Stomach (tissue), 19 donors: ENCODE measurements at places on chromosomes 12 and 14. TPM values are rescaled to one million over a fixed set of nuclear protein-coding genes. Genes with fewer than 3 reads are reported as not detected.

DNA sequence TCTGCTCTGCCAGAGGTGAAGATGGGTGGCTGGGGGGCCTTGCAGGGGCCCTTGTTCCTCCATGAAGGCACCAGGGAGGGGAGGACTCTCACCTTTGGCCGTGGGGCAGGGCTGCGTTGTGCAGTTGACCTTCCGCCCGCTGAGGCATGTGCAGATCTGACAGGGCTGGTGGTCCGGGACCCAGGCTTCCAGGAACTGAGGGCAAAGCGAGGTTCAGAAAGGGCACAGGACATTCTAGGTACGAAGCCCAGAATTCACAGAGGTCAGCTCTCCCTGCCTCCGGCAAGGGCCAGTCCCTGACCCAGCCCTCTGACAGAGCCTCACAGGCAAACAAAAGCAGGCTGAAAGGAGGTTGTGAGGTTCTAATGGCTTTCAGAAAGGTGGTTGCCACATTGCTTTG lies 40.4 kb upstream of the ANO2 start:
- no peak for DNase-seq

- no peak for DNase-seq
These were observed 48.6 kb upstream of the RHOJ start for GRCh38 chr14:63155511-63156185.

DNA sequence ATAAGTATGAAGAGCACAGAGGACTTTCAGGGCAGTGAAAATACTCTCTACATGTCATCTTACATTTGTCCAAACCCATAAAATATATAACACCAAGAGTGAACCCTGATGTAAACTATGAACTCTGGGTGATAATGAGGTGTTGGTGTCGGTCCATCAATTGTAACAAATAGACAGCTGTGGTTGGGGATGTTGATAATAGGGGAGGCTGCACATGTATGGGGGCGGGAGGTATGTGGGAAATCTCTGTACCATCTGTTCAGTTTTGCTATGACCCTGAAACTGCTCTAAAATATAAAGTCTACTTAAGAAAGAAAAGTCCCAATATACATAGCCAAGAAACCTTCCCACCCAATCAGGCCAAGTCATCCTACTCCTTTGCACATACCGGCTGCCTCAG lies 88.5 kb downstream of the GPR135 start:
- no peak for DNase-seq

DNA sequence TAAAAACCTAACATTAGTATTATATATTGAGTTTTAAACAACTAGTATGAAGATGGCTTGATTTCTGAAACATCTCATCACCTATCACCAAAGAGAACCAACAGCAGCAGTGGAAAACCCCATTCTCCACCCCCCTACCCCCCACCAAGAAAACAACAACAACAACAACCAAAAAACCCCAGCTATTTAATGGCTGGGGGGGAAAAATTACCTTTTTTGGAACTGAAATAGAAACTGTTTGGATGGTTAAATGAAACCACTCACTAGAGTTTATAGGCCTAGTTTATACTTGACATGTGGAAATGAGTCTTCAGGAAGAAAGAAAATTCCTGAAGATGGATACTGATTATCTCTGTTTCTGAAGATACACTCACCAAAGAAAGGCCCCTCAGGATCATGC lies 30.3 kb downstream of the PPP2R5E start:
- DNase-seq, result no peak

- no peak for DNase-seq
These were observed 23.5 kb upstream of the PPFIBP1 start for GRCh38 chr12:27500546-27500945.

The LRFN5 gene
- total RNA-seq, result not detected

The LRRC23 gene
- 5.3 TPM for total RNA-seq

GRCh38 chr14:88882236-88882635 lies 57.8 kb downstream of the TTC8 start:
- DNase-seq, result no peak

DNA sequence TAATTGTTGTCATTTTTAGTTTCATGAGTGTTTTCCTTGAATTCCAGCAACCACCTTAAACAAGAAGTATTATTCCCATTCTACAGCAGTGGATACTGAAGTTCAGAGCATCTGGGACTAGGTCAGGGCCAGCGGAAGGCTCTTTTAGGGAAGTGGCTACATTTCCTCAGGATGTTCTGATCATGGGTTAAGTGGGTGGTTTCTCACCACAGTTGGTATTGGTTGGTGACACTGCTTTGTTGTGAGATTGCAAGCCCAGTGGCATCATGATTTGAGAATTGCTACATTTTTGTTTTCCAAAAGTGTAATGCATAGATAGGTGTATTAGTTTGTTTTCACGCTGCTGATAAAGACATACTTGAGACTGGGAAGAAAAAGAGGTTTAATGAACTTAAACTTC lies 47.1 kb downstream of the SYNE2 start:
- no peak for DNase-seq
